Activated naive CD4-positive, alpha-beta T cell treated with anti-CD3 and anti-CD28 coated beads for 36 hours (primary cell): ENCODE measurements at places on chromosomes 4 and X. TPM values are rescaled to one million over a fixed set of nuclear protein-coding genes. Genes with fewer than 3 reads are reported as not detected.

NEK1 gene
- total RNA-seq: 9.5 TPM

LIMCH1 gene
- not detected for total RNA-seq

XAGE1B gene
- not detected for total RNA-seq

MAGED4 gene
- total RNA-seq: 0.25 TPM

DNA sequence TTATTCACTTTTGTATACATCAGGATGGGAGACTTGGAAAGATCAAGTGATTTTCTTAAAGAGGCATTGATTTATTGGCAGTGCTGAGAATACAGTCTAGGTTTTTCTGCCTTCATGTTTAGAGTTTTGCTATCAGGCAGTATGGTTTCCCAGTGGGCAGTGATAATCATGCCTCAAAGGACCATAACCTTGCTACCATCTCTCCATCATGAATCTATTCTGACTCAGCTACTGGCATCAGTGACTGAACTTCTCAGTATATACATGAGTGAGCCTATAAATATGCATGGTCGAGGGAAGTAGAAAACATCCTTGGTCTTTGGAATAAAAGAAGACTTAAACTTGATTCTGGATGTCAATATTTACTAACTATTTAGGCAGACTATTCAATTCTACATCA, 562.0 kb upstream of the AADAT start:
- no peak for DNase-seq

DNA sequence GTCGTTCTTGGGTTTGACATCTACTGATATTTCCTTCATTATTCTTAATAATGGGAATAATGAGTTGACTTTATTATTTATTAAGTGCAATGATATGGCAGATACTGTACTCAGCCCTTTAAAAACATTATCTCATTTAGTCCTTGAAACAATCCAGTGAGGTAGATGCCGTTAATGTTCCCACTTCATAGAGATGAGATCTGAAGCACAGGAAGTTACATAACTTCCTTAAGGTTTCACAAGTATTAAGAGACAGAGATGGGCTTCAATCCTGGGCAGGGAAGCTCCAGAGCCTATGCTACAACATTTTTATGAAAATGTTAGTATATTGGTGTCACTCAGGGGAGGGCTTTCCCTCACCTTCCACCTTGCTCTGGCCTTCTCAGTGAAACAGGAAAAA, 9.7 kb upstream of the KLHL13 start:
- DNase-seq: no peak

DNA sequence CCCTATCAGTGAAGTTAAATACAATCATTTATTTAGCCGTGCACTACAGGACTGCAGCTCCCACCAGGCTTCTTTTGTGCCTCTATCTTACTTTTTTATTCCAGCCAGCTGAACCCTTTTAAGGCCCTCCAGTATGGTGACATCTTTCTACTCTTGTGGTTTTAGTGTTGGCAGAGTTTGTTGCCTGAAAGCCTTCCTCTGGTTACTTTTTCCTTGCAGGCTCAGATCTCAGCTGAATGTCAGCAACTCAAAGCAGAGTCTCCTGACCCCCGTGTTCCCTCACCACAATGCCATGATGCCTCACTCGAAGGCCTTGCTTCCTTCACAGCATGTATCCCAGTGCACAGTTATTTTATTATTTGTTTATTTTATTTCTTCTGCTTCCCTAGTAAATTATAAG, 818.9 kb upstream of the LCORL start:
- no peak for DNase-seq

GRCh38 chr4:116016201-116016600, 902.8 kb upstream of the NDST4 start:
- DNase-seq: no peak

DNA sequence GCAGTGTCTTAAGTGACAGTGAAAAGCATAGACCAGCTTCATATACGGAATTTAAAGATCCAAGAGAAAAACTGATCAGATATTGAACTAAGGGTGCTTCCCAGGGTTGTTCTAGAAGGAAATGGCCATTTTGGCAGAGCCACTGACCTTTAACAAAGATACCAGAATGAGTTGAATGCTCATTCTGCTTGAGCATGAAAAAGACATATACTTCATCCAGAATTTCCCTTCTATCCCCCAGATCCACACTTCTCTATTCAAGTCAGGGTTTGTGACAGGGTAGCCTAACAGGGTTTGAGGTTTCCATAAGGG, 45.6 kb upstream of the FAM9C start:
- DNase-seq: no peak
